ENCODE measurements at places on chromosomes 5 and 9.

GRCh38 chr9:70603020-70603411 is 188.6 kb upstream of the KLF9 start:
- no peak for DNase-seq

DNA sequence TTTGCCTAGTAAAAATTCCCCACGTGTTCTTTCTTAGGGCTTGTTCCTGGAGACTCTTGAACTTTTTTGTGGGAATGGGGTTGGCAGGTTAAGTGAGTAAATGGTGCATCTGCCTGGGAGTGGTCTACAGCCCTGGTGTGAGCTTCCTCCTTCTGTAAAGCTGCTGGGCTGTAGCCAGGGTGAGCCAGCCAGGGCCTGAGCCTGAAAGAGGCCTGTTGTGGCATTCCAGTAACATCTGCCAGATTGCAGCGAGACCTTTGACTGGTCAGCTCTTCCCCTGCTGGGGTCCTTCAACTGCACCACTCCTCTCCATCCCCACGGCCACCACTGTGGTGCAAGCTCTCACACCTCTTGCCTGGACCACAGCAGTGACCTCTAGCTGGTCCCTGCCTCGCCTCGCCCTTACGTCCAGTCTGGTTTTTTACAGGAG is 47.5 kb downstream of the SLC22A5 start:
- no peak for DNase-seq

DNA sequence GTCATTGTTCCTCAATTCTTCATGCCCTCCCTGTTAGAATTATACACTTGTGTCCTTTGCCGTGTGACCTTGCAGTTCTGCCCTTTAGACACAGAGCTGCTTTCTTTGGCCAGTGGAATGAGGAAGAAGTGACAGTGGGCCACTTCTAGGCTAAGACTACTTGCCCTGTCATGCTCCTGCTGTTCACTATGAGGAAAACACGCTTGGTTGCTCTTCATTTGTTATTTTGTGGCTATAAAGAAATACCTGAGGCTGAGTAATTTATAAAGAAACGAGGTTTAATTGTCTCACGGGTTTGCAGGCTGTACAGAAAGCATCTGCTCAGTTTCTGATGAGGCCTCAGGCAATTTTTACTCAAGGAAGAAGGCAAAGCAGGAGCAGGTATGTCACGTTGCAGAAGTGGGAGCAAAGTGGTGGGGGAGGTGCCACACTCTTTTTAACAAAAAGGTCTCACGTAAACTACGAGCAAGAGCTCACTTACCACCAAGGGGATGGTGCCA is 279.1 kb upstream of the DMAC1 start:
- DNase-seq, result no peak

DNA sequence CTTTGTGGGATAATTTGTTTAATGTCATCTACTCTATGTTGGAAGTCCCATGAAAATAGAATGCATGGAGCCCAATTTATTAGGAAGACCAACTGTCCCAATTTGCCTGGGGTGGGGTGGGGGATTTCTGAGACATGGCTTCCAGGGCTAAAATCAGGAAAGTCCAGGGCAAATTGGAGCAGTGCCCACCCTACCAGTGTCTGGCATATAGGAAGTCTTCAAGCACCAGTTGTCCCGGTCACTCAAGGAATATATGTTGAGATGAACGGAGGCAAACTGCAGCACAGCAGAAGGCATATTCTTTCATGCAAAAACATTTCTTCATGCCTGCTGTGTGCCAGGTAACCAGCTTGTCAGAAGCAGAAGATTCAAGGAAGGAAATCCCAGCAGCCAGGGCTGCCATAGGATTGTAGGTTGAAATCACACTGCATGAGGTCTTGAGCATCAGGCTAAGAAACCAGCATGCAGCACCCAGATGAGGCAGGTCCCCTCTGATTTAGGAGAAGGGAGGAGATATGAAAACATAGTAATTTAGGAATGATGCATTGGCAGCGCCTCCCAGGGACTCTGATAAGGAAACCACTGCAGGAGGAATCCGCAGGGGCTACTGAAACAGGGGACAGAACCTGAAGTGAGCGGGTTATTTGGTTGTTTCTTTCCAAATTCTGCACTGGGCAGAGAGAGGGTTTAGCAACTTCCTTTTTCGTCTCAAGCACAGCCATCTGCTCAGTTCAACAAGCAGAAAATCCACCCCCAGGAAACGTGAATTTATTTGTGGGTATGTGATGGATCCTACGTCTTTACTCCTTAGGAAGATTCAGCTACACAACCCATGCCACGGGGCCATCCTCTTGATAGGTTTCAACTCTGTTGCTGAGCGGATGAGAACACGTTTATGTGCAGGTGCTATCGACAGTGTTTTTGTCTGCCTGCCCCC is 112.6 kb upstream of the CPEB4 start:
- no peak for DNase-seq

GRCh38 chr5:129631961-129632360 is 115.9 kb upstream of the MINAR2 start:
- DNase-seq, result no peak

DNA sequence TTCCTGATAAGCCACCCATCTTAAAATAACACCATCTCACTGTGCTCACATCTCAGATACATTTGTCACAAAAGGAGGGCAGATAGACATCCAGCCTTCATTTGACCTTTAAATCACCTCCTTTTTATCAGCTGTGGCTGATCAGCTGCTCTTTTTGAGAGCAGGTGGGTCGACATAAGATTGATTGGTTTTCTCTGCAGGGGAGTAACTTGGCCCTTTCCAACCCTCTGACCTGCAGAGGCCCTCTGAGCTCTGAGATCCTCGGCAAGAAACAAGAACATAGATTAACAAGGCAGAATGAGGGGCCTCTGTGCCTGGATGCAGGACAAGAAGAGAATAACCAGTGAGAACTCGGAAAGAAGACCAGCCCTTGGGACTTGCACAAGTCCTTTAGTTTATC is 33.5 kb upstream of the GLRA1 start:
- no peak for DNase-seq

- DNase-seq, result no peak
Observed at GRCh38 chr9:90201766-90202165, 440.9 kb downstream of the DIRAS2 start.

DNA sequence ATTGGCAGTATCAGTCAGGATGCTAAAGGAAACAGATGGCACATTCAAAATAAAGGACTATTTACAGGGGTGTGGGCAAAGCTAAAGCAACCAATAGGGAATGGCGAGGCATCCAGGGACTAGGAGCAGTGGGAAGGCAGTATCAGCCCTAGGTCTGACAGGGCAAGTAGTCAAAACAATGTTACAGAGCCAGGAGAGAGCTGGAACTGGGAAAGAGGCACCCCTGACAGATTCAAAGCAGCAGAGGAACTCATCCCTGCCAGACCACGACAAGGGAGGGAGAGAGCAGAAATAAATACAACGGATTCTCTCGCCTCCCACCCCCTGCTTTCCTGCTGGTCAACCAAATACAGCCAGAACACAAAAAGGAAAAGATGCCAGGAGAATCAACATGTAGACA is 371.5 kb downstream of the NR2F1-AS1 start:
- no peak for DNase-seq

- DNase-seq, result no peak
Observed at GRCh38 chr9:111980398-111980797, 83.8 kb downstream of the UGCG start.

DNA sequence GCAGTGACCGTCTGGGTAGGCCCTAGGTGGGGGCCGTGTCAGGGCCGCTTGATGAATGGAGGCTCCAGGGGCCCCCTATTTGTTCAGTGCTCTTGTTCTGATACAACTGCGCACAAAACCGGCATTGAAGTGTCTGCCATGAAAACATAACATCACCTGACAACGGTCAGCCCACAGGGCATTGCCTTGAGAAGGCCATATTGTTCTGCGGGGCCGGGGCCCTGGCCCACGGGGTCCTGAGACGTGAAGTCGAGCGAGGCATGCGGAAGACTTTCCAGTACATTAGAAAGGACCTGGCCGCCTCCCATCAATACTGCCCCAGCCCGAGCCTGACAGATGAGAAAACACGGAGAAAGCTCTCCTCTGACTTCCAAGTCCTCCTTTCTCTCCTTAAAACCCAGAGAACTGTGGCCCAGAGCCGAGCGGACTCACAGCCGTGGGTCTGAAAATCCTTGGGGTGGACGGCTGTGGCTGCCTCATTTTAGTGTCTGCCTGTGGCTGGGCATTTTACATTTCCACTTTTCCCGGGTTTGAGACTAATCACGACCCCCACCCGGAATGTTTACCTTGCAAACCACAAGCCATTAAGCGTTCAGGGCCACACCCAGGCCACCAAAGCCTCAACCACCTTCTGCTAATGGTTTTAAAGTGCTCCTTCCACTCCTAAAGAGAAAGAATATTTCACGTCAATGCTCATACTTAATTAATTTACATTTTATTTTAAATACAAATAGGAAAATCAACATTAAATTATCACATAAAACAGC is 391.0 kb upstream of the IRX2 start:
- DNase-seq, result no peak

DNA sequence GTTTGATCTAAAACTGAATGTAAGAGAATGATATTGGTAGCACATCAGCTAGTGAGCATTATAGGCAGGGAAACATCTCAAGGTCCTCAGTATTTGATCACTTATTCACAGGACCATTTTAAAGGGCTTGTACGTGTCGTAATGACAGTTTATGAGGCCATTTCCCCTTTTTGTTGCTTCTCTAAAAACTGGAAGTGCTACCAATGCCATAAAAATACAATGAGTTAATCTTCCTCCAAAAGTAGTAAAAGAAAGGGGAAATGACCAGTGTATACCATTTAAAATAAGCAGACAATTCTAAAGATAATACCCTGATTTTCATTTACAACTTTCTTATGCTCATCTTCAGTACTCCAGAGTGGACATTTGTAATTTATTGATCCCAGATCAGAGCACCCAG is 285.8 kb upstream of the PCSK5 start:
- DNase-seq, result no peak

- DNase-seq, result no peak
Observed at GRCh38 chr9:17882688-17883594, 304.1 kb downstream of the SH3GL2 start.

GRCh38 chr9:130461218-130461630 is 16.5 kb downstream of the ASS1 start:
- DNase-seq, result peak; percentile 69

DNA sequence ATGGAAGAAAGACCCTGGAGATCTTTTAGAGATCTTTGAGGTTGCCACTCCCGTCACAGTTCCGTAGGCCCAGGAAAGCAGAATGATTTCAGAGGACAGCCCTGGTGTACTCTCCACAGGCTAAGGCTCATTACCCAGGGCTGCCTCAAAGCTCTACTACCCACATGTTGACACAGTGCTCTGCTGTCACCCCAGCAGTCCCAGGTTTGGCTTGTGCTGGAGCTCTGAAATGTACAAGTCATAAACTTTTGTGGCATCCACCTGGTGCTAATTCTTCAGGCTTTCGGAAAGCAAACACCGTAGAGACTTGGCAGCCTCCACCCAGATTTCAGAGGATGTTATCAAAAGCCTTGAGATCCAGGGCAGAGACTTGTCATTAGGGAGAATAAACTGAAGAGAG is 136.5 kb downstream of the MTRR start:
- no peak for DNase-seq

DNA sequence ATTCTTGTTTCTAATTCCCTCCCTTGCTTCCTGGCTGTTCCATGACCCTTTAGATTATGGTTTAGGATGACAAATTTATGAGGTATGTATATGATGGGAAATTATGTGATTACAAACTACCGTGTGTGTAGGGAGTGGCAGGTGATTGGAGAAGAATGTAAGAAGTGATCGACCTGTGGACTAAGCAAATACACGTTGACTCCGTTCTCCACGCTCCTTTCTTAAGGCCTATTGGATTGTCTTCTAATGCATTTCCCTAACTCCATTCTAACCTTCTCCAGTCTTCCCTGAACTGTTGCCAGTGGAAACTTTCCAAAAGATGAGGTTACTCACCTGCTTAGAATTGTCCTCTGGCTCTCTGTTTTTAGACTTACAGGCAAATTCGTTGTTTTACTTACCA is 36.6 kb downstream of the MVB12B start:
- DNase-seq, result no peak

GRCh38 chr5:79002374-79002773 is 17.3 kb upstream of the ARSB start:
- no peak for DNase-seq

DNA sequence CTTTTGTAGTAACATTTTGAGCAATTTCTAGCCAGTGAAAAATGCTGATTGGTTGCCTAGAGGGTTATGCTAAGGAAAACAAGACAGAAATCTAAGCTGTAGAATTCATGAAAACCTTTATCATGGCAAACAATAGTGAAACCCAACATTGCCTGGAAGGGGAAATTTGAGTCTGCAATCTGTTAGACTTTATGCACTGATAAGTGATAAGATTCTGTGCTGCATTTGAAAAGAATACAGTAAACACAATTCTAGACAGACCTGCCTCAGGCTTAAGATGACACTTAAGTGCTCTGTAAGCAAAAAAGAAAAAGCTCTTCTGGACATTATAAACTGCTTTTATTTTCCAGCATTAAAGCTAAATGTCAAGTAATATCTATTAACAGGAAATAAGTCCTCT is 519.3 kb downstream of the ISL1 start:
- DNase-seq, result no peak

GRCh38 chr9:7467186-7467585 is 332.4 kb downstream of the DMAC1 start:
- no peak for DNase-seq

GRCh38 chr9:124098141-124098905 is 86.8 kb downstream of the LHX2 start:
- no peak for DNase-seq

DNA sequence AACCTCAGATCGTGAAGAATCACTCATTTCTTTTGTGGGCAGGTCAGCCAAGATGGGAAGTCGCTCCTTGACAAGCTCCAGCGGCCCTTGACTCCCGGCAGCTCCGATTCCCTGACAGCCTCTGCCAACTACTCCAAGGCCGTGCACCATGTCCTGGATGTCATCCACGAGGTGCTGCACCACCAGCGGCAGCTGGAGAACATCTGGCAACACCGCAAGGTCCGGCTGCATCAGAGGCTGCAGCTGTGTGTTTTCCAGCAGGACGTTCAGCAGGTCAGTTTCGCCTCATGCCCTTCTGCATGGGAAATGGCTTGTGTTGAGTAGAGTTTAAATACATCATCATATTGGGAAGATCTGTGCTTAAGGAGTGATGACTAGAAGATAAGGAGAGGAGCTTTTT is 173.3 kb downstream of the TRIO start:
- no peak for DNase-seq

GRCh38 chr5:152556784-152557183 is 151.7 kb upstream of the NMUR2 start:
- DNase-seq, result no peak

- DNase-seq, result no peak
Observed at GRCh38 chr5:32298059-32298415, 14.7 kb downstream of the MTMR12 start.

DNA sequence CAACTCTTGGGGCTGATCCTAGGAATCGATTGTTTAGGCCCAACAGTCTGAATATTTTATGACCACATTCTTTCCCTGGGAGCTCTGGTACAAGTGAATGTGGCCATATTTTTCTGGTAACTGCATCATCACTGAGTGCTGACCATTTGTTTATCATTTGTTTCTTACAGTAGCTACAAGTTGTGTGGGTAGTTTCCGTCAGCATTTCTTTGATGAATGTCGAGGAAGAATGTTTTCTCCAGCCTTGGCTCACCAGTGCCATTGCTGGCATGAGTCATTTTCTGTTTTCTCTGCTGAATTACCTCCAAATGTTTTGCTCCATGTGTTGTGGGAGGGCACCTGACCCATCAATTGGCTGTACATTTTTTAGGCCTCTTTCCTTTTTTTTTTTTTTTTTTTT is 14.1 kb upstream of the CARD19 start:
- DNase-seq, result no peak

- DNase-seq, result no peak
Observed at GRCh38 chr9:4936277-4936676, 48.8 kb upstream of the JAK2 start.
